Anterior cingulate cortex (tissue), 58 donors: ENCODE measurements at places on chromosomes 12 and 14.

GRCh38 chr14:102210421-102211042 is 70.8 kb downstream of the WDR20 start:
- no peak for DNase-seq

GRCh38 chr14:31937730-31938346 is 139.3 kb upstream of the ARHGAP5 start:
- DNase-seq, result no peak

DNA sequence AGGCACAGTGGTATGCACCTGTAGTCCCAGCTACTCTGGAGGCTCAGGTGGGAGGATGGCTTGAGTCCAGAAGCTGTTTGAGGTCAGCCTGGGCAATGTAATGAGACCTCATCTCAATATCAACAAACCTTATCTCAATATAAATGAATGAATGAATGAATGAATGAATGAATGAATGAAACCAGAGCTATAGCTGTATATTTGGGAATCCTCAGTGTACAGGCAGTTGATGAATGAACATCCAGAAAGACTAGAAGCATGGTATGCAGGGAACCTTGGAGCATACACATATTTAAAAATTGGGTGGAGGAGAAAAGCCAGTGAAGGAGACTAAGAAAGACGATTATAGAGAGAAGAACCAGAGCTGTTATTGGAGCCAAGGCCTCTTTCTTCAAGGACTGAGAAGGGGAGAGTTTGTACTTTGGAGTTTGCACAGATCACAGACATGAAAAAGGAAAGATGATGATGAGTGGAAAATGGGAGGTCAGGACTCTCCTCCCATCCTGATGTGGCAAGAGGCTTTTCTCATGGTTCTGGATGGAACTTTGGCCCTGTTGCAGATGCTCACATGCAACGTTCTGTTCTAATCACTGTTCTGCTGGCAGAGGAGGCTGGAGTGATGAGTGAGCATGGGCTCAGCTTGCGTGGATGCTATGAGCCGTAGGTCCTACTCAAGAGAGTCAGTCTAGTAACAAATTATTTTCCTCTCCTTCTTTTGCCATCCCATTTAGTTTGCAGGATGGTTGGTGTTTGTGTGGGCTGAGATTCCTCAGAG is 114.4 kb downstream of the PRKCH start:
- DNase-seq, result no peak

GRCh38 chr12:105672121-105672975 is 341.9 kb downstream of the C12orf75 start:
- DNase-seq, result no peak

- DNase-seq, result no peak
These were observed 81.0 kb upstream of the PLEKHG7 start for GRCh38 chr12:92621833-92622232.

DNA sequence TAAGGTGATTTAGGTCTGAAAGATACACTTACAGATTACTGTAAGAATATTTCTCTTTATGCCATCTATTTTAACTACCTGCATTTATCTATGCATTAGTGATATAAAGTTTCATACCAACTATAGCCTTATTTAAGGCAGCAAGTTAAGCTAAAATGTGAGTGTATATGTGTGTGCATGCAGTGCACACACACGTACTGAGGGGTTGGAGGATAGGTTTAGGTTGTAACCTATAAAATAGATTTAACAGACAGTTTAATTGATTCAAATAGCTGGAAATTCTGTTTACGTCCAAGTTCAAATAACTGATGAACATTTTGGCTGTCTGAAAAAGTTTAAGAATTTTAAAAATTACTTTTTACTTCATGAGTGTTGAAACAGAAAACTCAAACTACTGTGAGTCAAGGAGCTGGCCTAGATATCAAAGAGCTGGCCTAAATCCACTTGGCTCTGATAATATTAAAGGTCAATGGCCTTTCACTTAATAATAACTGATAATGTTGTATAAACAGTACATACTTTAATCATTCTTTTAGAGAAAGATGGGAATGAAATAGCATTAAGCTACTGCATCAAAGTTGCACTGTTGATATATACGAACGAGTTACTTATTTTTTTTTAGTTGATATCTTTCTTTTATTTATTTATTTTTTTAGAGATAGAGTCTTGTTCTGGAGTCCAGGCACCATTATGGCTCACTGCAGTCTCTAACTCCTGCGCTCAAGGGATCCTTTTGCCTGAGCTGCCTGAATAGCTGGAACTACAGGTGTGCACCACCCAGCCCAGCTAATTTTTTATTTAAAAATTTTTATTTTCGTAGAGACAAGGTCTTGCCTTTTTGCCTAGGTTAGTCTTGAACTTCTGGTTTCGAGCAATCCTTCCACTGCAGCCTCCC is 13.8 kb upstream of the KCNJ8 start:
- no peak for DNase-seq

DNA sequence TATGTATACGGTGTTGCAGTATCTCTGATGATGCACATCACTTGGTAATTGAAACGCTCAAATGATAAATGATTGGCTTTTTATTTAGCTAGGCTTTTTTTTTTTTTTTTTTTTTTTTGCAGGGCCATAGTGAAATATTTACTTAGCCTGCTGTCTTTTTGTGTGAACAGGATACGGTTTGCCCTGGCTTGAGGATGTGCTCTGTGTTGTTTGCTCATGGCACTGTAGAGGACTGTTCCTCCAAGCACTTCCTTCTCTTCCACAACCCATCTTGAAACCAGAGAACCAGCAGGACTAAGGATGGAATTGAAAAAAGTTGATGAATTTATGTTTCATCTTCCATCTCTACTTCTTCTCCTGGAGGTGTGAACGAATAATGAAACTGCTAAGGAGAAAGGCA is 15.5 kb upstream of the SSPN start:
- no peak for DNase-seq

DNA sequence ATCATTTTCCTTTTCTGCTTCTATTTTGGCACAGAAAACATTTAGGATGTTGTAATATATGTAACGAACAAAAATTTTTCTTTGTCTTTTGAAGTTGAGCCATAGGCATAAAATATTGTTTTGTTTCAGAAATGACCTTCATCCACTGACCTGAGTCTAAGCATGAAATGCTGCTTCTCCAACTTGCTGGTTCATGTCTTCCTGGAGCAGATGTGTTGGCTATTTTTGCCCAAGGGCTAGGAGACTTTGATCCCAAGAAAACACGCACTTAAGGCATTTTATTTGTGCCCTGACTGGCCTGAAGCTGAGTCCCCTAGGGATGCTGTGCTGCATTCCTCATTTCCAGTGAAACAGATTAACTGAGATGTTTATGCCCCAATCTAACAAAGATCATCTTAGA is 27.2 kb upstream of the ALG10B start:
- no peak for DNase-seq

- no peak for DNase-seq
These were observed 145.8 kb downstream of the GCH1 start for GRCh38 chr14:54756656-54757392.

DNA sequence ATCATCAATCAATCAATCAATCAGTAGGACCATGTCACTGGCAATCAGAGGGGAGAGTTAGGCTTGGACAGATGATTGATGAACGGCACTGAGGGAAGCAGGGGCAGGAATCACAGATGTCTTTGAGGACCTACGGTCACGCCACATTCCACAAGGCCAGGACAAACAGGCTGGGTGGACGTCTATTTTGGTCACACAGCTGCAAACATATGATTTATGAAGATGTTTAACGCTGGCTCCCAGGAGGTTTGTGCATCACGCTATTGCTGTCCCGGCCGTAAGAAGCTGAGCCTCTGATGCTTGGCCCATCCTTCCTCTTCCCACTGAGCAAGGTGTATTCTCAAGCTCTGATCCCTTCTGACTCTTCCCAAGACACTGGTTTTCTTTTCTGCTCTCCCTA is 160.8 kb downstream of the FOXN3 start:
- DNase-seq, result no peak

DNA sequence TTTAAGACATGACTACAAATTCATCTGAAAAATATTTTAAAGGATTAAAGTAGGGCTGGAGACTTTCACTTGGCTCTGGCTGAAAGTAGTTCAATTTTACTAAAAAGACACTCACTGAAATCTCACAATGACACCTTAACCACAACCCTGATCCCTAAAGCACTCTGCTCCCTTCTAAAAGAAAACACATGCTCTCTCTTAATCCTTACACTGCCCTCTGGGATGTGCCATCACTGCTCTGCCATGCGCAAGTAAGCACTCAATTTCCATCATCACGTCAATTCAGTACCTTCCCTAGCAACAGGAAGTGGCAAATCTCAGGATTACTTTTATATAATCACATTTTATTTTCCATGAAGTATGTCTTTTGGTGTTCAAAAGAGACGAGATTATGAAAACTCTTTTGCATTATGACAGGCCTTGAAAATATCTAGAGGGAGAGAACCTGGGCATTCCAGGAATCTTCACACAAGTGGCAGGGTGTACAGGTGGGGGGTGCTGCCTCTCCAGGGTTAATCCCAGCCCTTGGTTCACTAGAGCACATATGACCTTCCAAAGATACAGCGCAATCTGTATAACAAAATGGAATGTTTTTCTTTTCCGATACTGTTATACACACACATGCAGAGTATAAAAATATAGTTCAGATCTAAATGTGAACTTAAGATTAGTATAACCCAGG is 7.3 kb downstream of the ATG14 start:
- DNase-seq, result no peak

DNA sequence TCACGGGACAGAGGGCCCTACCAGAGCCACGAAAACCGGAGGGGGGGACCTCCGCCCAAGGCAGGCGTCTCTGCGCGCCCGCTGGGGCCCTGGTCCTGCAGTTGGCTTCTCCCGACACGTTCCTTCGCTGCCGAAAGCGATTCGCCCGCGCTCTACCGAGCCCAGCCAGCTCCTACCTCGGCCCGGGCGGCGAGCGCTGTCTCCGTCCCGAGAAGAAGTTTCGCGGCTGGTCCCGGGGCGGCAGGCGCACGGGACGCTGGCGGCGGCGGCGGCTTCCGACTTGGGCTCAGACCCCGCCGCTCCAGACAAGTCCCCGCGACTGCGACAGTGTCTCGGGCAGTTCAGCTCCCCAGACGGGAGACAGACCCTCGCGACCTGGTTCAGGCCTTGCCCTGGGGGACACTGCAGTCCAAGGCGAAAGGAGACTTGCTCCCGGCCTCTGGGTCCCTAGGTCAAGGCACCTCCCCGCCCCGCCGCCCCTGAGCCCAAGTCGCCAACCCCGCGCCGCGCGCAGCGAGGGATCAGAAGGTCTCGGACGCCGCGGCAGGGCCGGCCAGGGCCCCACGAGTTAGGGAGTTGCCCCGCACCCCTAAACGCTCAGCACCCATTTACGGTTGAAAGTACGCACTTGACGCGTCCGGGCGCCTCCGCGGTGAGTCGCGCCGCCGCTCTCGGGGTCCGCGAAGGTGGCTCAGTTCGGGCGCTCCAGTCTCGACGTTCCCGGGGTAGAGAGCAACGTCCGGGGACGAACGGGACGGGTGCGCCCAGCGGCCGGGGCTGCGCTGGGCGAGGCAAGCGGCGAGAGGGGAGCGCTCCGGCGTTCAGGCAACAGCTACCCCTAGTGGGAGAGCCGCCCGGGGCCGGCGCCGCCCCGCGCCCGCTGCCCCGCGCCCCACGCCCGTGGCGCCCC is 1.4 kb upstream of the DIO3 start:
- DNase-seq, result no peak

DNA sequence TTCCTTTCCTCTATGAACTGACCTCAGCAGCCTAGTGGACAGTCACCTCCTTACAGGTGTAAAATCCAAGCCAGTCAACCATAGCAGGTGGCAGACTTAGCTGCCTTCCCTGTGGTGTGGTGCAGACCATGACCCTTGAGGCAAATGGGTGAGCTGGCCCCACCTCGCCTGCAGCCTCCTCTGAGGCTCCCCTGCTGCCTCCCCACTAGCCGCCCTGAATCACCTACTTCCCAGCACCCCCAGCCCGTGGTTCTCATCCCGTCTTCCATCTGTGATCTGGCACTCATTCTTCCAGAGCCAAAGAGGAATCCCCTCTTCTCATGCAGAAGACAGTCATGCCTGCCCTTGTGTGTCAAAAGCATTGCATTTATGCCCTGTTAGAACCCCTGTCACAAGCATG is 34.4 kb upstream of the TSPAN9 start:
- DNase-seq, result no peak

GRCh38 chr12:64335886-64336466 is 54.6 kb downstream of the C12orf56 start:
- DNase-seq, result no peak

GRCh38 chr14:102796661-102797190 is 19.5 kb downstream of the TRAF3 start:
- DNase-seq, result no peak

GRCh38 chr14:65439117-65439516 is 26.6 kb downstream of the FUT8 start:
- no peak for DNase-seq

DNA sequence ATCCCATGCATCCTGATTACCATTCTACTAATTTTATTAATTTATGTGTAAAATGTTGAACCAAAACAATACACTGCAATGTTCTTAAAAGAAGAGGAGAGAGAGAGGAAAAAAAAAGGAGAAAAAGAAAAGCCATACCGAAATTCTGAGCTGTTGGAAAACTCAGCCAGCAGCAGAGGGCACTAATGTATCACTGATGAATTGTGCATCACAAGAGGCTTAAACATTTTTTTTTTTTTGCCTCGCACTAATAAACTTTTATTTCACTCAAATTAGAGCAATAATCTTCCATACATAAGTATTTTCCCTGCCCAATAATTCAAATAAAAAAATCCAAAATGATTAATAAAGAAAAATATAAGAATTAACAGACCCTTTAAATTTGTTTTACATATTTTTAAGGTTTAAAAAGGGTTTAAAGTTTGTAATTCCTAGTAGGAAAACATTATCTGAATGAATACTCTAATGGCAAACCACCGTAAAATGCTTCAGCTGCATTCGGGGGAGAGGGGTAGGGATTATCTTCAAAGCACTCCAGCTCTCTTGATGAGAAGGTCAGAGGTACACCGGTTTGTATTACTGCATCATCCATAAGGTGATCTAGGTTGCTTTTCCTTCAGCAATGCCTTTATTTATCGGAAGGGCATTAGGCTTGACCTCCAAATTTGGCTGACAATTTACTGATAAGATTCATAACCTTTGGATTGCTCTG is 41.9 kb downstream of the ATP23 start:
- DNase-seq, result peak; percentile 1

- no peak for DNase-seq
These were observed 4.1 kb downstream of the TEP1 start for GRCh38 chr14:20409226-20409625.

DNA sequence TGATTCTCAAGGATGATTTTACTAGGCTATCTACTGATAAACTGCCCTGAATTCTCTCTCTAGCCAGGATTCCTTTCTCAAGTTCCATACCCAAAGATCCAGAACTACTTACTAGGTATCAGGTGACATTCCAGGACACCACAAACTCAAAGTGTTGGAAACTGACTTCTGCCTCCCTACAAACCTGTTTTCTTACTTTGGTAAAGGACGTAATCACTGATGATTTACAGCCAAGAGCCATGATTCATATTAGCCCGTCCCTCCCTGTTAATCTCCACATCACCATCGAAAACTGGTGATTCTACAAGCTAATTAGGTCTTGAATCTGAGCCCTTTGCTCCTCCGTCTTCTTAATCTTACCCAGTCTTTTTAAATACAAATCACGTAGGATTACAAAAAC is 1.0 kb upstream of the ATG14 start:
- no peak for DNase-seq

GRCh38 chr14:41875116-41875515 is 268.4 kb downstream of the LRFN5 start:
- DNase-seq, result no peak

GRCh38 chr12:123026094-123026853 is 45.8 kb downstream of the ARL6IP4 start:
- DNase-seq, result no peak

GRCh38 chr12:49643135-49643534 is 19.8 kb downstream of the PRPF40B start:
- no peak for DNase-seq

GRCh38 chr12:113478351-113479011 is 6.8 kb upstream of the LHX5 start:
- DNase-seq, result no peak
